Esophagus mucosa (tissue), 1 donor: ENCODE measurements at places on chromosomes 5 and 9. TPM values are rescaled to one million over a fixed set of nuclear protein-coding genes. Genes with fewer than 3 reads are reported as not detected.

RAB3C gene
- total RNA-seq = 1.8 TPM

PTPN3 gene
- total RNA-seq = 11.0 TPM

IL33 gene
- total RNA-seq = 30.9 TPM

SLC1A3 gene
- 14.7 TPM for total RNA-seq

- no peak for ATAC-seq
These were observed 2.9 kb downstream of the NR4A3 start for GRCh38 chr9:99824378-99825171.

- no peak for ATAC-seq
These were observed 20.4 kb downstream of the GTF3C4 start for GRCh38 chr9:132690696-132691095.

DNA sequence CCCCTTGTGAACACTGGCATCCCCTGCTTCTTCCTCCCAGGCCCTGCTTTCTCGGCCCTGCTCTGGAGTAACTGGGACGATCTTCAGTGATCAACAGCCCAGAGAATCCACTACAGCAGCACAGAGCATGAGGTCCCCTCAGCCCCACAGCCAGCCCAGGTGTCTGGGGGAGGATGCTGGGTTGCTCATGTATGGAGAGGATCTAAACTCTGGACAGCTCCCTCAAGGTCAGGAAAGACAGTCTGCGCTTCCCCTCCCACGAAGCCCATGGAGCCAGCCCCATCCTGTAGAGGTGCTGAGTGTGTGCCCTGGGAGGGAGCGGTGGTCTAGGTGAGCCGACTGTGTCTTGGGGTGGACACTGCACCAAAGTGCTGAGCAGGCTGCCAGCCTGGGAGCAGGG lies 190.2 kb downstream of the GABBR2 start:
- no peak for ATAC-seq

GRCh38 chr9:101562966-101563365 lies 29.3 kb downstream of the RNF20 start:
- no peak for ATAC-seq

DNA sequence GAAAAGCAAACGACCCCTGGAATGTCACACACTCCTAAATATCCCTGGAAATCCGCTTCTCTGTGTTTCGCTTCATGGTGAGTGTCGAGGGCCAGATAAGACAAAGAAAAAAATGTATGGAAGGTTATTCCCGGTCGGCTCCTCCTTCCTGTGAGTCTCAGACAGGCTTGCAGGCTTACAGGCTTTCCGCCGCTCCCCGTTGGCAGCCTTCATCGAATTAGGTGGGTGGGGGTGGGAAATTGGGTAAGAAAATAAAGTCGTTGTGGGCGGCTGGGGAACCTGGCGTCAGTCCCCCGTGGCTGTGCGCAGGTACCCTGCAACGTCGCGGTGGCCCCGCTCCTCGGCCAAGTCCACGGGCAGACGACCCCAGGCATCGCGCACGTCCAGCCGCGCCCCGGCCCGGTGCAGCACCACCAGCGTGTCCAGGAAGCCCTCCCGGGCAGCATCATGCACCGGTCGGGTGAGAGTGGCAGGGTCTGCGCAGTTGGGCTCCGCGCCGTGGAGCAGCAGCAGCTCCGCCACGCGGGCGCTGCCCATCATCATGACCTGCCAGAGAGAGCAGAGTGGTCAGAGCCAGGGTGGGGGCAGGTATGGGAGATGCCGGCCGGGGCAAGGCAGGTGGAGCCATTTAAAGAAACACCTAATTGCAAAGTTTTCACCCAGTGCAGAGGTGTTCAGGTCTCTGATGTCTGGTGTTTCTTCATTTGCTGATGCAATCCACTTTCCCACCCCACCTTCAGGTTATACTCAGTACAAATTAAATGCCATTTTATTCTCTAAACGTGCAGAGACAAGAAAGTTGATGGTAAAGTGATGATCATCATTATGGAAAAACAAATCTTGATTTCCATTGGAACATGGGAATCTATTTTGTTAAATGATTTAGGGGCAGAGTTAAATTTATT lies 3.2 kb downstream of the CDKN2B start:
- ATAC-seq = no peak

GRCh38 chr5:180862645-180863044 lies 1.6 kb upstream of the ZFP62 start:
- ATAC-seq = no peak
